ENCODE measurements at places on chromosomes 3 and 15.

GRCh38 chr3:158100681-158101080 lies 5.5 kb downstream of the SHOX2 start:
- DNase-seq: no peak

DNA sequence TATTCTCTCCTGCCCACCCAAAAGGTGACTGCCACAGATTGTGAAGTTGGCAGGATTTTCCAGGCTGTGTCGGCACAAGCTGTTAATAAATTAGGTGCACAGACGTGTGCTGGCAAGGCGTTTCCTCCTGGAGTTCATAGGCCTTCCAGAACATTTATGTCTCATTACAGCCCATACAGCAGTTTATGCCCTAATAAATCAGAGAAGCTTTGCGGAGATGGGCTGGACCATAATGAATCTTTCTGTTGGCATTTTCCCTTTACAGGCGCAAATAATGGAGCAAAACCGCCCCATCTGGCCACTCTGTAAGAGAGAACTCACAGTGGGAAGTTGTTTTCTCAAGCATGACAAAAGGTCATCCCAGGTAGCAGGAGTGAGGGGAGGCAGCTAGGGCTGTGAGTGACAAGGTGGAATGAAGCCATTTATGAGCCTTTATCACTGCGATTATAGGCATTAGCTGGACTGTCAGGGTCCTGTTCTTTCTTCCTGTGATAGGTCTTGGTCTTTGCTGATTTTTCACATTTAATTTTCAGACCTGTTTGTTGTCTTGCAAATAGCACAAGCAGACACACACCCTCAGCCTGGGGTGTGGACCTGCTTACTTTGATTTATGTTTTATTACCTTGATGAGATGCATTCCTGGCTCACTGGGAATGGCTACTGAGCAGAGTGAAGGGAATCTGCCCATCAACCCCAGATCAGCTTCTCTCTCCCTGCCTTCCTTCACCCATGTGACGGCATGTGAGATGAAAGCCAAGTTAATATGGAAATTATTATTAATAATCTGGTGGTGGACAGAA lies 257.5 kb downstream of the LRTM1 start:
- DNase-seq: no peak

DNA sequence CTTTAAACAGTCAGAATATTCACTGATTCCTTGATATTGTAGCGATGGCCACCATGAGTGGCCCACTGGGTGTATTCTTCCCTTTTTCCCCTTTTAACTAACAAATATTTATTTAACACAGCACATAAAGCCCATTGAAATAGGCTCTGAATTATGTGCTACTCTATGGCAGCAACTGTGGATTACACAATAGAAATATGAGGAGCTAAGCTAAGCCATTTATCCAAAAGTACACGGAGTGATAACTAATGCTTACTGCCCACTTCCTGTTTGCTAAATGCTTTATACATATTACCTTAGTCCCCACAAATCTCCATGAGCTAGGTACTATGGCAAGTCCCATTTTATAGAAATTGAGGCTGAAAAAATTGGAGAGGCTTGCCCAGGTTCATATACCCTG lies 17.9 kb downstream of the ILDR1 start:
- DNase-seq: no peak

DNA sequence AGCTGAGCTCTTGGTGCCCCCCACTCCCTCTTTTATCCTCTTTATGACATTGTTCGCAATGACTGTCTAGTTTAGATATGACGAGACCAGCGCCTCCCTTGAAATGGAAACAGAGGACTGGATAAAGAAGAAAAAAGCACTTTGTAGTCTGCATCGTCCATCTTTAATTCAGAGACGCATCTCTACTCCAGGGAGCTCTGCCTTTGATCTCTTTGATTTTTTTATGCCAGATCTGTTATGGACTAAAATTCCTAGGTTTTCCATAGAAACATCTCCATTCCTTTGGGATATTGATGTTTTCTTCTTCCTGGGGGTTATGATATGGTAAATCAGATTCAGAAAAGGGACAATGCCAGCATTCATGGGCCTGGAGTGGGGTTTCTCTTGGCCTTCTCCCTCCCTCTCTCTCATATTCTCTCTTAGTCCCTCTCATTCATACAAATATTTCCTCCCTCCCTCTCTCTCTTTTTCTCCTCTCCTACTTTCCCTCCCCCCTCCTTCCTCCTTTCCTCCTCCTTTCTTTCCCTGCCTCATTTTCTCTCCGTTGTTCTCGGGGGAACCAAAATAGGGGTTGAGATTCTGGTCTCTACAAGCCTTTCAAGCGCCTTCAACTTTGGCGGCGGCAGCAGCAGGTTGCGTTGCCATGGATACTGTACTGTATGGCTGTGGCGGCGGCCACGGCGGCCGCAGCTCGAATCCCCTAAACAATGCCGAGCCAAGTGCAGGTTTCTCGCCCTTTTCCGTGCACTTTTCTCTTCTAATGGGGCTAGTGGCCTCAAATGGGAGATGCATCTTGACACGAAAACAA lies 45.5 kb downstream of the ZIC4 start:
- peak; percentile 30 for DNase-seq

DNA sequence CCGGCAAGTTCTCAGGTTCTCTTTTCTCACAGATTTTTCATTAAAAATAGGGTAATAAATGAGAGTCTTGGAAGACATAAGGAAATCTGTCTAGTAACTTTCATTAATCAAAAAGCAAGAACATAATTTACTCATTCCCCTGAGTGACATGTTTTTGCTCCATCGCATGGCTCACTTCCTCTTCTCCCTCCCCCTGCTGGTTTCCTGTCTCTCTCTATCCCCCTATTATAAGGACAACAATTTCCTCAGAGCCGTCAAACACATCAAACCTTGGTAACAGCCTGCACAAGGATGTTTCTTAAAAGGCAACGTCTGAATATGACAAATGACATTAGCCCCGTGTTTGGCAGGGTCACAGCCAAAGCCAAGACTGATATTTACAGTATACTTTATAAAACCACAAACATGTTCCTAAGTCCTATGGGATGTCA lies 1149.6 kb downstream of the IGSF11 start:
- no peak for DNase-seq

- no peak for DNase-seq
Observed at GRCh38 chr3:73499787-73500186, 125.0 kb downstream of the PDZRN3 start.

GRCh38 chr3:144775551-144775950 lies 803.9 kb downstream of the DIPK2A start:
- no peak for DNase-seq

GRCh38 chr15:72971766-72972165 lies 80.5 kb upstream of the NEO1 start:
- DNase-seq: no peak

- DNase-seq: no peak
Observed at GRCh38 chr3:134899786-134900185, 104.7 kb downstream of the EPHB1 start.

GRCh38 chr3:72343078-72343477 lies 505.2 kb downstream of the SHQ1 start:
- no peak for DNase-seq

- DNase-seq: no peak
Observed at GRCh38 chr15:28914483-28915023, 28.8 kb downstream of the APBA2 start.

- peak; percentile 85 for DNase-seq
Observed at GRCh38 chr15:85168642-85169173, 187.1 kb downstream of the PDE8A start.

DNA sequence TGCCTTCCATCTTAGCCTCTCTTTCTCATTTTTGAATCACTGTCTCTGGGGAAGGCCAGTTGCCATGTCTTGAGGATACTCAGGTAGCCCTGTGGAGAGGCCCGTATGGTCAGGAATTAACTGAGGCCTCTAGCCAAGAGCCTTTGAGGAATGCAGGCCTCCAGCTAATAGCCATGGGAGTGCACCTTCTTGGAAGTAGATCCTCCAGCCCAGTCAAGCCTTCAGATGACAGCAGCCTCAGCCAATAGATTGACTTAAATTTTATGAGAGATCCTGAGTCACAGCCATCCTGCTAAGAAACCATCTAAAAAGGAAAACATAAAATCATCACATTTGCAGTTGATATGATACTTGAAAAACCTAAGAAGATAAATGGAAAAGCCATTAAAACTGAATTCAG lies 112.5 kb upstream of the BNIP2 start:
- no peak for DNase-seq

GRCh38 chr3:41018855-41019254 lies 180.4 kb upstream of the CTNNB1 start:
- no peak for DNase-seq

DNA sequence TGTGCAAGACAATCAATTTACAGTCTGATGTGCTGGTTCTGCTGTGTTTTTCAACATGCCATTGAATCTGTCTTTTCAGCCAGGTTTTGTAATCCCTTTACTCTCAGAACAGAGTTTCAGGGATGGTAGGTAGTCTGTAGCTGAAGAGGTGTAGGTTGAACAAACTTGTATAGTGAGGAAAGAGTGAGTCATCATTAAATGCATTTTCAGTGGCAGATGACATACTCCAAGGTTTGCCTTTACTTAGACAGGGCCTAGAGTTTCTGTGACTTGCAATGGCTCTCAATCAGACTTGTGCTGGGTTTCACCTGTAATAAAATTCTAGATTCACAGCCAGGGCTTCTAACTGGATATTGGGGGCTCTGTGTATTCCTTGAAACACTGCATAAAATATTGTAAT lies 94.6 kb downstream of the CYP19A1 start:
- DNase-seq: peak; percentile 82

GRCh38 chr3:47250309-47251060 lies 32.1 kb downstream of the KIF9 start:
- no peak for DNase-seq

DNA sequence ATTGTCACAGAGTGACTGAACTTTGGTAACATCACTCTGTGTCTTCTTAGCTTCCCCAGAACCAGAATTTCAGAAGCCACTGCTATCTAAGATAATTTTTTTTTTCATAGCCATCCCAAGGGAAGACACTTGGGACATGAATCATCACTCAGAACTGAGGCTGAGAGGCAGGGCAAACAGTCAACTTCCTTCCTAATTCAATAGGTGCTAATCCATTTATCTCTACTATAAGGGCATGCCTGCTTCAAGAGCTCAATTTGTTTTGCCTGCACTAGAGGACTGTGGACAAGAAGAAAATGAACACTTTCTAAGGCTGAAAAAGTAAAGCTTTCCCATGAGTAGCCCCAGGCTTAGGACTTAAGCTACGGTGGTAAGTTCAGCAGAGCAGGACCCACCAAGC lies 56.7 kb upstream of the MYRIP start:
- no peak for DNase-seq

GRCh38 chr15:101255615-101256241 lies 3.9 kb upstream of the CHSY1 start:
- no peak for DNase-seq

- no peak for DNase-seq
Observed at GRCh38 chr3:53711387-53711786, 134.8 kb downstream of the CHDH start.

- no peak for DNase-seq
Observed at GRCh38 chr3:8777978-8778267, 8.5 kb upstream of the OXTR start.

- DNase-seq: no peak
Observed at GRCh38 chr3:177776661-177777101, 579.4 kb upstream of the TBL1XR1 start.

DNA sequence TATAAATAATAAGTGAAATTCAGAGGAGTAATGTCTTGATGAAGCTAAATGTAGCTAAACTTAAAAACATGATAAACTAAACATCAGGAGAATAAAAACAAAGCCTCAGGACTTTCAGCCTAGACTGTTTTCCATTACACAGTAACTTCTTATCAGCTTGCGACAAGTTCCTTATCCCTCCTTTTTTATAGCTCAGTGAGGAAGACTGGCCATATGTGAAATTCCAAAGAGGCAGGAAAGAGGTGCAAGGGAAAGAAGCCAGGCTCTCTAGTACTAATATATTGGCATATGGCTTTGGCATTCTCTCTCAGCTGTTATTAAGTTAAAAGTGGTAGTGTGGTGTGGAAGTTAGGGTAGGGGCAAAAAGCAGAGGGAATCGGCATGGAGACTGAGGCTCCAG lies 4.4 kb downstream of the COX17 start:
- DNase-seq: no peak

DNA sequence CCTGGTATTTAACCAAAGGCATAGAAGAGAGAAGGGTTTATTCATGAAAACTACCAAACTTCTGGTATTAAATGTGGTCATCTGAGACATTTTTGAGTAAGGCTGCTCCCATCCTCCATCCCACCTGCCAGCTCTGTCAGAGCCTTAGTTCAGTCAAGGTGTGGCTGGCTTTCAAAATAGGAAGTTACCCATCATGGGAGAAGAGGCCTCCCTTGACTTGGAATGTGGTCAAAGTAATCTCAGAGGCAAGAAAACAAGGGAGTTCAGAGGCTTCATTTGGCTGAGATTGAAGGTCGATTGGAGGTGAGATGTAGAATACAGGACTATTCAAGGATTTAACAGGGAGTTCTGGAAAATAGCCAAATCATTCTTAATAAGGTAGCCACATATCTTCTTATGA lies 540.4 kb upstream of the ARRDC4 start:
- no peak for DNase-seq

DNA sequence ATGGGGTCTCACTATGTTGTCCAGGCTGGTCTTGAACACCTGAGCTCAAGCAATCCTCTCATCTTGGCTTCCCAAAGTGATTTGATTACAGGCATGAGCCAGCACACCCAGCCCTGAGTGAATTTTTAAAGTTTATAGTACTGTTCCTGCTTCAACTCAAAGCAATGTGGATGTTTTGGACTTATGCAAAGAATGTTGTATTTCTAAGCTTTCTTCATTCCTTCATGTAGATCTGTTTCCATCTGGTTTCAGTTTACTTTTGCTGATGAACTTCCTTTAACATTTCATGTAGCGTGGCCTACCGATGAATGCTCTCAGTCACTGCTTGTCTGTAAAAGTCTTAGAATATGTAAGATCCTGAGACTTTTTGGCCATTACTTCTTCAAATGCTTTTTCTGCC lies 23.2 kb downstream of the NRG4 start:
- DNase-seq: no peak

DNA sequence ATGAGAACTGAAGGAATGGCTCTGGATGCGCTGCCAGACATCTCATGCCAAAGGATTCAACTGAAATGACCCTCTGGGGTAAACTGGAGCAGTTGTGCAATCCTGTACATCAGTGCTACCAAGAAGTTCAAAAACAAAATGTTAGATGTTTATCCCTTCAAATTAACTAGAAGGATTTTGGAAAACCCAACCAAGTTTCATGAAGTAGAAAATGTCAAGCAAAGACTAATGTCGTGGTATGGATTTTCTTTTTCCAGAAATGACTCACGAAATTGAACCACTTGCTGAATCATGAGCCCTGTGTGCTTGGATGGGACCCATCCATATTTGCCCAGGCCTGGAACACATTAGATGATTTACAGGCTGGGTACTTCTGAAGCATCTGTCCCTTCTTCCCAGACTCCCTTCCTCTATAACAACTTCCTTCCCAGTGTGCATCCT lies 101.6 kb downstream of the LRTM1 start:
- DNase-seq: no peak

- no peak for DNase-seq
Observed at GRCh38 chr3:42892807-42893206, 13.1 kb upstream of the ZNF662 start.
